ENCODE measurements at places on chromosomes 3 and 15. TPM values are rescaled to one million over a fixed set of nuclear protein-coding genes. Genes with fewer than 3 reads are reported as not detected.

The RASL12 gene
- total RNA-seq: not detected

The CCR5 gene
- not detected for total RNA-seq

The ADCY5 gene
- total RNA-seq: under 0.01 TPM

The SAMD7 gene
- not detected for total RNA-seq

The EPHB3 gene
- total RNA-seq: 0.60 TPM

The PDCD7 gene
- total RNA-seq: 8.3 TPM

The ZNF774 gene
- 0.79 TPM for total RNA-seq

The CFAP100 gene
- total RNA-seq: not detected

All from lung microvascular endothelial cell (primary cell).